ENCODE measurements at places on chromosomes 12 and 14.

- no peak for DNase-seq
These were observed 34.8 kb upstream of the CD9 start for GRCh38 chr12:6165395-6165794.

- no peak for DNase-seq
These were observed 119.7 kb downstream of the FBXL14 start for GRCh38 chr12:1474574-1475153.

DNA sequence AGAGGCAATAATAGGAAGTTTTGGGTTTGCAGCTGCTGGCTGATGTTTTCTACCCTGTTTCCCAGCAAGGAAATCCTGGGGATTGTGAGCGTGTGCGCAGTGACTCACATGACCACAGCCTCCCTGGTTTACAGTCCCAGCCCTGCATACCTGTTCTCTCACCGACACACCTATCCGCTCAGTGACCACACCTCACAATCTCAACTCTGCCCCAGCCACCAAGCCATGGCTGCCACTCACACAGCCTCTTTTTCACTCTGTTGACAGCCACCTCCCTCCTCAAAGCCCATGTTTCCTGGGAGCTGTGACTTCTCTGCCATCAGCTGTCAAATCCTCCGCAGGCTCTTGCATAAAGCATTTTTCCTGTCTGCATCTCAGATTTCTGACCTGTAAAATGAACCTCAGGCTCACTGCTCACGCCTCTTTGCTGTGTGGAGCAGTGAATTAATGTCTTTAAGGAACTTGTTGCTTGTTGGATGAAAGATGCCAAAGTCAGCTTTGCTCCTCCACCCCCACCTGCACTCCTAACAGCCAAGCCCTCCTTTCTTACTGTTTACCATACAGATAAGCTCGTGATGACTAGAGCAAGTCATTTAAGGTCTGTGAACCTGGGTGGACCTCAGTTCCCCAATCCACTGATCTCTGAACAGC, 43.5 kb downstream of the B4GALNT3 start:
- DNase-seq = no peak

GRCh38 chr12:53005215-53005985, 856 bp upstream of the EIF4B start:
- DNase-seq = no peak

DNA sequence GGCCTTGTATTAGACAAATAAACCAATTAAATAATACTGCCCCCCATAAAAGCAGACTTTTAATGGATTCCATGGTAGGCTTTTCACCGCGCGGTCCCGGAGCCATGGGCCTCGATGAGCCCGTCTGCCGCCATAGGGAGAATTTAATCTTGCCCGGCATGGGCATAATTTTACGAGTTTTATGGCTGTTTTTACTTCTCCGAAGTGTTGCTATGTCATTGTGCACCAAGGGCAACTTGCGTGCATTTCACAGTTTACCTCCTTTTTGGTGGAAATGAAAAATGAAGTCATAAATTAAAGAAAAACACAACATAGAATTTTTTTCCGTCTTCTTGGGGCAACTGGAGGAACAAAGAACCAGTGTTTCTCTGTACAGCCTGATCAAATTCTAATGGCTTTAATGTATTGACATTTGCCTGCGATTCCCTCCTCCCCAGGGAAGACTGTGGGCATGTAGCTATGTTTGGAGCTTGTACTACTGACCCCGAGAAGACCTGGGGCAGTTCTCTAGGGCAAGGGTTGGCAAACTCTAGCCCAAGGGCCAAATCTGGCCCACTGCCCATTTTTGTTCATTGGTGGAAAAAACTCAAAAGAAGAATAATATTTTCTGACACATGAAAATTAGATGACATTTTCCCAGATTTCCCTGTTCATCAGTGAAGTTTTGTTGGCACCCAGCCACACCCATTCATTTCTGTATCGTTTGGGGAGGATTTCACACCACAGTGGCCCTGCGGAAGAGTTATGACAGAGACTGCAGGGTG, 142.7 kb downstream of the CHST11 start:
- DNase-seq = no peak

- no peak for DNase-seq
These were observed 6.0 kb downstream of the DDX24 start for GRCh38 chr14:94075008-94075407.

DNA sequence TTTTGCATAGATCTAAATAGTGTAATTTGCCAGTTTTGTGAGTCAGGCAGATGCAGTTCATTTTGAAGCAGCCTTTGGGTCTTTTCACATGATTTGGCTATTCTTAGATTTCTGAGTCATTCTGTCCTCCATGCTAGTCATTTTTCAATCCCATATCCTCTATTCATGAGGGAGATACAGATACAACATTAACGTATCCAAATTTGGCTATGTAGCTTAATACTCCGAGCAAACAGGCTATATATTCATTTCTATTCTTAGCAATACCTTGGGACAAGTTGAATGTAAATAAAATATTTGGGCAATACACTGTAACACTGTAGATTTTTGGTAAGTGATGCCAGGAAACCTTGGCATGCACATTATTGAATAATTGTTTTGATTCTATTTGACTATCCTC, 270.7 kb upstream of the PDE3A start:
- DNase-seq = no peak

DNA sequence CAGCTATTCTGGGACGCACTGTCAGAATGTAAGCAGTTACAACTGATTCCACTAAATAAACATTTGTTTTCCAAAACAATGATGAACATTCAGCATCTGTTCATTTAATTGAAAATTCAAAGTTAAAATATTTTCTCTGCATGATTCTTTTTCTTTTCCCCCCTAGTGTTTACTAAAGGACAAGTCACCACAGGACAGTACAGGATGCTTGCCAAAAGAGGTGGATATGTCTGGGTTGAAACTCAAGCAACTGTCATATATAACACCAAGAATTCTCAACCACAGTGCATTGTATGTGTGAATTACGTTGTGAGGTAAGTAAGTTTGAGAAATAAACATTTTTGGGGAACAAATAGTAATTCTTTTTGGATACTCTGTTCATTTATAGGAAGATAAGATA, 28.2 kb upstream of the SNAPC1 start:
- no peak for DNase-seq

- no peak for DNase-seq
These were observed 25.5 kb downstream of the ZC2HC1C start for GRCh38 chr14:75094896-75095295.

DNA sequence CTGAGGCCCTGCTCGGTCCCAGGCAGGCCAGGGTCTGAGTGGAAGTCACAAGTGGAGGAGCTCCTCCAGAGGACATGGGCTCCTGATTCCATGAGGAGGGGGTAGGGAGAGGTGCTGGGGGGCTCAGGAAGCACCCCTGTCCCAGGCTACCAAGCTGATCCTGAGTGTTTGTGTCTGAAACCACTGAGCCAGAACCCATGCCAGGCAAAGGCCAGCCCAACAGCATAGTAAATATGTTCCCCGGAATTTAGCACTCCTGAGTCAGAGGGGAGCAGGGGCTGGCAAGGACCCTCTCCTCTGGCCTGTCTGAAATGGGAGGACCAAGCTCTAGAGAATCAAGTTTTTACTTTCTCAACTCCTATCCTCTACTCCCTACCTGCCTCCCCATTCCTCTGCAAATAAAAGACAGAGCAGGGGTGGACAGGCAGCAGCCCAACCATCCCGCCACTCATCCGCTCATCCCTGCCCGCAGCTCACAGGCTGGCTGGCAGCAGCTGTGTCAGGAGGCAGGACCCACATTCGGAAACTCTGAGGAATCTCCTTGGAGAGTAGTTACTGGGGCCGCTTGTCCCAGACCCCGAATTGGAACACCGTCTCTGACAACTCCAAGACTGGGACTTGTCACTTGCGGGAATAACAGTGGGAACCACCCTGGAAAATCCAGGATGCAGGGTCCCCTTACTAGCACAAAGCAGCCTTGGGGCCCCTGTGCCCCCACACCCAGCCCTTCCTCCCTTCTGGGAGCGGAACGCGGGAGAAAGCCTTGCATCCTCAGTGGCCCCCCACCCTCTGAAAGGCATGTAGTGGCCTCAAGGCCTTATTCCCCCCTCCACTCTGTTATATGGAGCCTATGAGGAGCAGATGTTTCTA, 102.5 kb downstream of the ZFP36L1 start:
- no peak for DNase-seq

DNA sequence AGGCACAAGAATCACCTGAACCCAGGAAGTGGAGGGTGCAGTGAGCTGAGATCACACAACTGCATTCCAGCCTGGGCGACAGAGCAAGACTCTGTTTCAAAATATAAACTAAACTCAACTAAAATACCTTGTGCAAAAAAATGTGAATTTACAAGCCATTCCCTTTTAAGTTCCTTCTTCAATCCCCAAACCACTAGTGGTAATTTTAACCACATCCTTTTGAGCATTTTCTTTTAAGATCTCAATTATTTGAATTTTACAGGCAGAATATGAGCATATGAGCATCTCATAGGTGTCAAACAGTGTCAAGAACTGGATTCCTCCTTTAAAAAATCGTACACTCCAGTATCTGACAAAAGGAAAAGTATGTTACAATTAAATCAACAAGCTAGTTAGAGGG, 57.0 kb upstream of the NPFF start:
- no peak for DNase-seq

GRCh38 chr14:22588526-22589095, 413 bp downstream of the DAD1 start:
- DNase-seq = no peak

GRCh38 chr12:58453306-58453705, 467.0 kb downstream of the LRIG3 start:
- DNase-seq = no peak

DNA sequence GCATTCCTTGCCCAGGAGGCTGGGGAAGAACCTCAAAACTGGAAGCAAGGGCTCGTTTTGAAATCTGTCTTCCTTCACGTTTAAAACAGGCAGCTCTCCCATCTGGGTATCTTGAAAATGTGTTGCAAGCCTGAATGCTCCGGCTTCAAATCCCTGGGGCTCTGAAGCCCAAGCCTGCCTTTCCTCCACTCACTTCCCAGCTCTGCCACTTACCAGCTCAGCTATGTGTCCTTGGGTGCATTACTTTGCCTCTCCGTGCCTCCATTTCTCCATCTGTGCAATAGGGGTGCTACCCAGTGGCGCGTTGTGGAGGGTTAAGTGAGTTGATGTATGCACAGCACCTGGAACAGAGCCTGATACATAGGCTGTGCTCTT, 97.6 kb downstream of the GCH1 start:
- DNase-seq = no peak

GRCh38 chr14:61505815-61506809, 184.7 kb downstream of the PRKCH start:
- DNase-seq = no peak

- no peak for DNase-seq
These were observed 1.5 kb downstream of the HIF1A start for GRCh38 chr14:61696753-61697318.

- DNase-seq = no peak
These were observed 211.6 kb upstream of the SFSWAP start for GRCh38 chr12:131499160-131499863.

GRCh38 chr14:83583201-83583600, 1946.7 kb upstream of the FLRT2 start:
- DNase-seq = no peak

- DNase-seq = no peak
These were observed 42.0 kb upstream of the TBC1D15 start for GRCh38 chr12:71797531-71797930.

DNA sequence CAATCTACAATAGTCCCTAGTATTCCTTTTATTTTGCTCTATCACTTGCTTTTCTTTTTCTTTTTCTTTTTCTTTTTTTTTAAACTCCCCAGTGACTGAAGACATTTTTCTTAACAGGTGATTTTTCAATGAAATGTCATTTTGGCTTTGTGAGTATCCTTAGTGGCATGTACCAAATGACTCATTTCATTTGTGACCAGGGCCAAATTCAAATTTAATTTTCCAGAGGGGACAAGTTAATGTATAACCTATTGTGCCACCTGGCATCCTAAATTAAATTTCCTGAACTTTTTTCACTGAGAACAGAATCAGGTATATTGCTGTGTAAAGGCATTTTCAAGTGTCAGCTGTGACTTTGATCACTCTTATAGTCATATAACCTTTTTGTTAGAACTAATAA, 39.7 kb upstream of the SYT1 start:
- no peak for DNase-seq

DNA sequence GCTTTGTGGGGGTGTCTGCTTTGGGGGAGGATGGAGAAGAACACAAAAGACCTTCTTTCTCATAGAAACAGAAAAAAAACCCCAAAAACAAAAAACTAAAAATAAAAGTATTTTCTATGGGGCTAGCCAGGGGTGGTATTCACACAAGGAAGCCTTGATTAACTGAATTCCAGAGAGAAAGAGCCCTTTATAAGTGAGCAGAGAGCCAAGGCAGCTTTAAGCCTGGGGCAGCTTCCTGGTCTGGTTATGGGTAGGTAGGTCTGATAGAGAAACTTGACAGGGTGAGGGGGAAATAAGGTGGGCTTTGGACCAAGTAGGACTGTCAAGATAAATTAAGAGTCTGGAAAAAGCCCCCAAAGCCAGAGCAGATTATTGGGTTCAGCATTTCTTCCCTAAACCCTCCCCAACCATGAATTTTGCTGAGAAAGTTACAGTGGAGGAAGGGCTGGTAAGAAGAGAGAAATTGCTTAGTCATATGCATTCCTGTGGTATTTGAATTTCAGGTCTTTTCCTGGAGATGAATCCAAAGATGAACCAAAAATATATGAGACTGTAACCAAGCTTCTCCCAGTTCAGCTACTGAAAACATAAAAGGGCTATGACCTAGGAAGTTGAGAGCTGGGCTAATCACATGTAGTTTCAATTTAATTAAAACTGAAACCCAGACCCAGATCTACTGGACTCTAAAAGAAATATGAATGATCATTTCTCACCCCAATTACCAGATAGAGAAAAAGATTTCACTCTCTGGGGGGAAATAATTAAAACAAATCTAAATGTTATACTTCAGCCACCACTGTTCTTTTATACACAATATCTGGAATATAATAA, 144.8 kb downstream of the TBC1D30 start:
- no peak for DNase-seq

DNA sequence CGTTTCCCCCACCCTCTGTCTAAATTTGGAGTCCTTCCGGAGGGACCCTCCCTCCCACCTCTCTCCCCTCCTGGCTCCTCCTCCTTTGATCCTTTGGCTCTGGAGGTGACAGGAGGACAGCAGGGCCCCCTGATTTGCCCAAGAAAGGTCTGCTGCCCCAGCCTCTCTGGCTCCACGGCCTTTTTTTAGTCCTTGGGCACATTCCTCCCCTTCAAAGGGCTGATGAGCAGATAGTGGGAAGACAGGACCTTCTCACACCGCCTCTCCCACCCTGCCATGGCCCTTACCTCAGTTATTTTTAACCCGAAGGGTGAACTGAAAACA, 196 bp upstream of the MYH6 start:
- DNase-seq = no peak

- no peak for DNase-seq
These were observed 111.9 kb downstream of the LGR5 start for GRCh38 chr12:71551529-71551928.

All from esophagus squamous epithelium (tissue), 5 donors.